ENCODE measurements at places on chromosomes 5 and 9.

DNA sequence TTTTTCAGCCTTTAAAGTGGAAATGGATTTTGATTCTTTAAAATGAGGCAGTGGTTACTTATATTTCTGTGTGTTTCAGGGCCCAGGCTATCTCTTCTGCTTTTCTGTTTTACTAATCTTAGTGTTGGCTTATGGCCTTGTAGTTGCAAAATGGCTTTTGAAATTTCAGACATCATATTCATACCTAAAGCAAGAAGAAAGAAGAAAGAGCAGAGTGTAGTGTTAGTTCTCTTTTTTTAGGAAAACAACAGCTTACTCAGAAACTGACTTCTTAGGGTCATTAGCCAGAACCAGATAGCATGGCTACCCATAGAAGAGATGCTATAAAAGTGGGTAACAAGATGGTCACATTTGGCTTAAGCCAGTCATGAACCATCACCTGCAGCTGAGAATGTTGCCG lies 20.9 kb downstream of the ZBED3 start:
- DNase-seq = no peak

GRCh38 chr5:57772512-57772911 lies 289.9 kb upstream of the ACTBL2 start:
- DNase-seq = no peak

- peak; percentile 28 for DNase-seq
Observed at GRCh38 chr5:989961-990530, 18.6 kb upstream of the NKD2 start.

GRCh38 chr5:30849931-30850710 lies 343.4 kb upstream of the CDH6 start:
- no peak for DNase-seq

DNA sequence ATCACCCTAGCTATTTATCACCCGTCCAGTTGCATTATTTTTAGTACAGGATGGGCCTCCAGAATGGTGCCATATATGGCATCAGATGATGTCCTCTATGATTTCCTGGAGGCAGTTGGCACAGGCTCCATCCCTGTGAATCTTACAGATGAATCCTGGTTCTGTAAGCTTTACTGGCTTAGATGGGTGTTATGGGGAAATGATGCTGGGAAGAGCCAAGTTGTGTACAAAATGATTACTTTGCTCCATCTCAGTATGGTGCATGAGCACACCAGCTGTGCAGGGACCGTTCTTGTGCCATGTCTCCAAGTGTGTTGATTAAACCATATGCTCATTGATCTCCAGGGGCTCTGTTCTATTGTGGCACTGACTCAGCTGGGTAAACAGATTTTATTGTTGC lies 755.7 kb downstream of the TLR4 start:
- DNase-seq = peak; percentile 71

DNA sequence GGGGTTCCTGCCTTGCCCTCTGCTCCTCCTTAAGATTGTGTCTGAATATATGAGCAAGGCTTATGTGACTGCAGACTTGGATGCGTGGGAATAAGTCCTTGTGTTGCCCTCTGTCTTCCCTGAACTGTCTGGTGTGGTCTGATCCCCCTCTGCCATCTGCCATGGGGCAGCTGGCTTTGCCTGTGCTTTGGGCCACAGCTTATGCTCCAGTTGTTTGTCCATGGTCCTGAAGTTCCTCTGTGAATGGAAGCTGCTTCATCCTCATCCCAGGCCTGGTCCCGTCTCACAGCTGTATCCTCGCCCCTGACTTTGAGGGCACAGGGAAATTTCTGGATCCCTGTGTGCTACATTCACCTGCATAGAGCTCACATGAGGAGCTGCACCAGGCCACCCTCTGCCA lies 14.7 kb downstream of the IL31RA start:
- DNase-seq = no peak

DNA sequence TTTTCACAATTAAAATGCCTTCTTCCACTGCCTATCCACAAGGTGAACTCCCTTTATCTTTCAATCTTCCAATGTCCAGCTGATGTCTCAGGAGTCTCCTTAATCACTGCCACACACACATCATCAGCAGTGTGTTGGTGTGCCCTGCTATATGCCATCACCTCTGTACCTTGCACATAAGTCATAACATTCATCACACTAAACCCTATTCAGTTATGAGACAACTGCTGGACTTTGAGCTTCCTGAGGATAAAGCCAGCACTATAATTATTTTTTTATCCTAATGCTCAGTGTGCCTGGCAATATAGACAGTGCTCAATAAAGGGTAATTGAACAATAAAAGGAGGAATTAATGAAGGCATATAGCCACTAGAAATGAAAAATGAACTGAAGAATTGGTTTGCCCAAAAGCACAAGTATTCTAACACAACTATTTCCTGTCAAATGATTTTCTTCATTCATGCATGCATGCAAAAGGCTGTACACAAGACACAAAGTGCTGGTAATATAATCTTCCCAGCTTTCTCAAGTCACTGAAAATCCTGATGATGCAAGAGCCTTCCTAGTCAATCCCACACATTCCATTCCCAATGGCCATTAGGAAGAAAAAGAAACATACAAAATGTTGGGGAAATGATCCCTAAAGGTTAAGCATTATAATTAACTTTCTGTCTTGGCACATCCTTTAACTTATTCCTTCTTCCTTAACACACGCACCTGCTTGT lies 32.4 kb downstream of the LPAR1 start:
- no peak for DNase-seq

DNA sequence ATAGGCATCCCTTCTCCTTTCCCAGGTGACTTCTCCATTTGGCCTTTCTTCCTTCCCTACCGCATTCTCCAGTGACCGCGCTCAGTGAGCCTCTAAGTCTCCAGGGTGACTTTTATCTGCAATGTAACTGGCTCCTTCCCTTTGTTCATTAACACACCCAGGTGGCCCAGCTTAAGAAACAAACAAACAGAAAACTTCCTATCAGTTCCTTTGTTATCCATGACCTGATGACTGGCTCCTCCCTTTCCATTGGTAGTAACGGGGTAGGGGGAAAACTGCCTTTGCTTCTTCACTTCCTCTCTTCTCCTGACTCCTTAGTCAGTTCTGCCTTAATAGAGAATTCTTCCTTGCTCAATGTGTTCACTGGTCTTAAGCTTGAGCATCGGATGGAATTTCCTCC lies 7.0 kb upstream of the SH3GL2 start:
- no peak for DNase-seq

- no peak for DNase-seq
Observed at GRCh38 chr5:5619546-5619945, 197.1 kb downstream of the ICE1 start.

DNA sequence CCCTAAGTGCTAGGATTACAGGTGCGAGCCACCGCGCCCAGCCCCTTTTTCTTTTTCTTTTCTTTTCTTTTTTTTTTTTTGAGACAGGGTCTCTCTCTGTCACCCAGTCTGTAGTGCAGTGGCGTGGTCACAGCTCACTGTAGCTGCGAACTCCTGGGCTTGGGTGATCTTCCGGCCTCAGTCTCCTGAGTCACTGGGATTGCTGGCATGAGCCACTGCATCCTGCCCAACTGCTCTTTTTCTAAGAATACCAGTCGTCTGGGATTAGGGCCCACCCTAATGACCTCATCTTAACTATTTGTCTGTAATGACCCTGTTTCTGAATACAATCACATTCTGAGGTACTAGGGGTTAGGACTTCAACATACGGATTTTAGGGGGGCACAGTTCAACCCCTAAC lies 34.1 kb upstream of the NANS start:
- DNase-seq = no peak

GRCh38 chr9:86674487-86674886 lies 272.8 kb downstream of the GAS1 start:
- no peak for DNase-seq

- DNase-seq = no peak
Observed at GRCh38 chr9:22921742-22922141, 475.1 kb downstream of the DMRTA1 start.

DNA sequence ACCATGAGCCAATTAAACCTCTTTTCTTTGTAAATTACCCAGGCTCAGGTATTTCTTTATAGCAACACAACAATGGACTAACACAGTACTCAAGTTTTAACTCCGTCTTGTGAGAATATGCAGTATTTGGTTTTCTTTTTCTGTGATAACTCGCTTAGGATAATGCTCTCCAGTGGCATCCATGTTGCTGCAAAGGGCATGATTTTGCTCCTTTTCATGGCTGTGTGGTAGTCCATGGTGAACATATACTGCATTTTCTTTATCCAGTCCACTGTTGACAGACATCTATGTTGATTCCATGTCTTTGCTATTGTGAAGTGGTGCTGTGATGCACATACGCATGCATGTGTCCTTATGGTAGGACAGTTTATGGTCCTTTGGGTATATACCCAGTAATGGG lies 10.9 kb downstream of the VPS13A start:
- no peak for DNase-seq

GRCh38 chr5:97714424-97714823 lies 531.4 kb upstream of the RIOK2 start:
- no peak for DNase-seq

DNA sequence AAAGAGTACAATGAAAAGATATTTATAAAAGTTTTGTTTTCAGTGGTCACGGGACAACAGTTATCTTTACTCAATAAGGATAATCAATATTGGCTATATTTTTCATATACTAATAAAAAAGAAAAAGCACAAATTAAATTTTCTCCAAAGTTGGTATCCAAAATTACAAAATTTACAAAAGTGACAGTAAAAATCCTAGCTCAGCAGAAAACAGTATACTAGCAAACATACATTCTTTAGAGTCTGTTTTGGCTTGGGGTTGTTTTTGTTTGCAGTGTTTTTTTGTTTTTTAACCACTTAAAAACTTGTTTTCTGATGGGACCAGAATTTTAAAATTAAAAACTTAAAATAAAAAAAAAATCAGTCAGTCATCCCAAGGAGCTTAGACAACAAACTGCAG lies 183.2 kb downstream of the DENND1A start:
- DNase-seq = no peak

DNA sequence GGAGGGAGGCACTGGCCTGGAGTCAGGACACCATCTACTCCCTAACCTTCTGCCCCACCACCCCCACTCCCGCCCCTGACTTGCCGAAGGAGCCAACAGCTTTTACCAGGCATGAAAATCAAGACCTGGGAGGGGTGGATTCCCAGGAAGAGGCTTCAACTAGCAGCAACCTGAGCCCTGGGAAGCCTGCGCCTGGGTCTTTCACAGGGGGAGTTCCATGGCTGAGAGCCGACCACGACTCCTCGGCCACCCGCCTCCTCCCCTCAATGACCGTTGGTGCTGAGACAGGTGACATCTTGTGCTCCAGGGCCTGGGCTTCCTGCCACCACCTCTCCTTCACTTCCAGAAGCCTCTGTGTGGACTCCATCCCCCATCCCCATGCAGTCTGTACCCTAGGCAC lies 37.1 kb downstream of the BARX1 start:
- no peak for DNase-seq

DNA sequence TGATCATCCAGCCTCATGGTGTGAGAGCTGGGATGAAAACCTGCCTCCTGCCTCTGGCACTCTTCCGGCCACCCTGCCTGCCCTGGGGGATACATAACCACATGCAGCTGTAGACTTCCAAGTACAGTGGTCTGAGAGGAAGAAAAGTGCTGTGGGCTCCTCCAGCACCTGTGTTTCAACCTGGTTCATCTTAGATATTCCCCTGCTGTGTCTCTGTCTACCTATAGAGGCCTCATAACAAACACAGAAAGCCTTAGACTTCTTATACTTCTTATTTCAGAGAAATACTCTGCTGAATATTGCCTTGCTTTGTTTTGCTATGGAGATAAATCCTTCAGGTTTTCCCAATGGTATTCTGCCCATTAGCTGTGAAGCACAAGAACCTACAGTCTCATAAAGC lies 19.6 kb upstream of the TNFAIP8 start:
- DNase-seq = no peak

DNA sequence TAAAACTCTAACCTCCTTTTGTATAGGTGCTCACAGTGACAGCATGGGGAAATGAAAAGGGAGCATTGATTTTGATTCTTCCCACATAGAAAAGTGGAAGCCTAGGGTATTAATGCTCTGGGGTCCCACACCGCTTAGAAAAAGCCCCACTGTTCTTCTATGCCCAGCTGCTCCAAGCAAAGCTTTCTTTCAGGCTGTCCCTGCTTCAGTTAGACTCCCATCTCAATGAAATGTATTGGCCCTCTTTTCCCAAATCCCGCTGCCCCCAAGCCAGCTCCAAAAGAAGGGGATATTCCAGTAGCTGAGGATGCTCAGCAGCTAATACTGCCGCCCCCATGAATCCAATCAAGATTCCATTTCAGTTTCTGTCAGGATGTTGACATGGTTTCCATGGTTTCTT lies 17.0 kb upstream of the CREBRF start:
- DNase-seq = no peak

DNA sequence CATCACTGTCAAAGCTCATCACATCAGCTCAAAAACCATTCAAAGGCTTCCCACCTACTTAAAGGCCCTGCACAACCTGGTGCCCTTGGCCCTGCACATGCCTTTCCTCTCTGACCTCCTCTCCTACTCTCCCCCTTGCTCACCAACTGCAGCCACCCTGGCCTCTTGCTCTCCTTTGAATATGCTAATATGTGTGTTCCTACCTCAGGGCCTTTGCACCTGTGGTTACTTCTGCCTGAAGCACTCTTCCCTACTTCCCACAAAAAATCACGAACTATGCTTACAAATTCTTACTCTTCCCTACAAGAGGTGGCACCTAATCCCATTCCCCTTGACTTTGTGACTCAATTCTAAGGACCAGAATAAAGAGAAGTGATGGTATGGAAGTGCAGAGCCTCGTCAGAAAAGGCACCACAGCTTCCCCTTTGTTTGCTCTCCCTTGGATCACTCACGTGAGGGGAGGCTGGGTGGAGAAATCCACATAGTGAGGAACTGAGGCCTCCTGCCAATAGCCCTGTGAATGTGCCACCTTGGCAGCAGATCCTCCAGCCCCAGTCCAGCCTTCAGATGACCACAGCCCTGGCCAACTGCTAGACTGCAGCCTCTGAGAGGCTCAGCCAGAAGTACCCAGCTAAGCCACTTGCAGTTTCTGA lies 3.2 kb upstream of the TMEM171 start:
- no peak for DNase-seq

GRCh38 chr9:114308361-114308950 lies 14.4 kb upstream of the ORM1 start:
- no peak for DNase-seq

DNA sequence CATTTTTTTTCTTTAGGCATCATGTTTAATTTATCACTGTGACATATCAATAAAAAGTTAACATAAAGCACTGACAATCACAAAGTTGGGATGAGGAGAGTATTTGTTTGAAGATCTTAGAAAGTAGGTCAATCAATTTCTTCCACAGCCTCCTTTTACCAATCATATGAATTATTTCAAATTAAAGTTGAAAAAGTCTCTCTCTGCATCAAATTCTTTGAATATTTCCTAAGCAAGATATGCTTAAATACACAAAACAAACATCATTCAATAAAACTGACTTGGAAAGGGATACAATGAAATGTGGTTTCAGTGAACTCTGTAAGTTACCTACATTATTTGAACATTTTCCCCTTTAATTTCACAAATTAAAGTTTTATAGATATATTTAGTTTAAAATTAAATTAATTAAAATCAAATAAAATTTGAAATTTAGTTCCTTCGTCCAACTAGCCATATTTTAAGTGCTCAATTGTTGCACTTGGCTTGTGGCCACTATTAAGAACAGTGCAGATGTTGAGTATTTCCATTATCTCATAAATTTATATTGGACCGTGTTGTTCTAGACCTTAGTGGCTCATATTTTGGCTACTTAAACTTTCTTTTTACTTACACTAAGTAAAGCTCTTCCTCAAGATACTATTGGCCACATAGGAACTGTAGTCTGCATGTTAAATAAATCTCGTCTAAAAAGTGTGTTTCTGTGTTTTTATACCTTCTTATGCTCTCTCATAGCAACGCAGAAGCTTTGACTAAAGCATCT lies 949.7 kb upstream of the NUDT12 start:
- no peak for DNase-seq

- DNase-seq = no peak
Observed at GRCh38 chr9:6014670-6015270, 654 bp downstream of the RANBP6 start.

- DNase-seq = no peak
Observed at GRCh38 chr5:168438349-168438748, 47.9 kb upstream of the RARS1 start.
